ENCODE measurements at places on chromosomes 4 and X.
A peak's percentile ranks its signal among the peaks of the same experiment; 100 is the strongest.

GRCh38 chrX:7568130-7568529 is 274.8 kb upstream of the VCX start:
- no peak for DNase-seq

DNA sequence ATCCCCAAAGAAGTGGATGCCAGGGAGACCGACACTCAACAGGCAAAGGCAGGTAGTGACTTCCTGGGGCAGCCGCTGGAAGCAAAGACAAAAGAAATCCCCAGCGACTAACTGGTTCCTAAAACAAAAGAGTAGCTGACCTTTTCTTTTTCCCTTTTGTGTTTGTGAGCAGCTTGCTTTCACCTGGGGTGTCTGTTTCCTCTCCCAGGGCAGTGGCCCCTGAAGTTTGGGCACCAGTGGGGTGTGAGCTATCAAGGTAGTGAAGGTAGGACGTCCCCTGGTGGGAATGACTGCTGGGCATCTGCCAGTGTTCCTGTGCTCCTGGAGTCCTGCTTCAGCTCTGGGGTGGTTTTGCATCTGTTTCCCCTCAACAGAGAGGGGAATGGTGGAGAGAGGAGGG is 41.6 kb upstream of the STIM2 start:
- no peak for DNase-seq

- DNase-seq = no peak
These were observed 25.0 kb upstream of the LDOC1 start for GRCh38 chrX:141201962-141202361.

GRCh38 chrX:1894026-1894294 is 279.1 kb downstream of the ASMT start:
- DNase-seq = no peak

- peak; percentile 17 for DNase-seq
These were observed 9.6 kb downstream of the HAUS7 start for GRCh38 chrX:153460826-153461225.

DNA sequence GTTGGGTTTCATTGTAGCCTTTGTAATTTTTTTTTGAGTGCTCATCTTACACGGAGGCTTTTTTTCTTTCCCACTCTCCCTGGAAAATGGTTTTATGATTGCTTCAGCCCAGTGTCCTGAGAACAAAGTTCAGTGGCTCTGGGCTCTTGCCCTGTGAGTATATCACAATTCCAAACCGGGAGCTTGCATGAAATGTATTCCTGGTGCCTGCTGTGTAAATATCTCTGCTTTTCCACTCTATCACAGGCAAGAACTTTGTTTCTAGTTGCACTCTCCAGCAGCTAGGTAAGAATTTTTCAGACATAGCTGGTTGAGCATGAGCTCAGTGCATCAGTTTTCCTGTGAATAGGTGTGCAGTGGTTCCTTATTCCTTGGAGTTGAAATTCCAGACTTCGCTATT is 60.8 kb downstream of the SUPT20HL2 start:
- DNase-seq = no peak

DNA sequence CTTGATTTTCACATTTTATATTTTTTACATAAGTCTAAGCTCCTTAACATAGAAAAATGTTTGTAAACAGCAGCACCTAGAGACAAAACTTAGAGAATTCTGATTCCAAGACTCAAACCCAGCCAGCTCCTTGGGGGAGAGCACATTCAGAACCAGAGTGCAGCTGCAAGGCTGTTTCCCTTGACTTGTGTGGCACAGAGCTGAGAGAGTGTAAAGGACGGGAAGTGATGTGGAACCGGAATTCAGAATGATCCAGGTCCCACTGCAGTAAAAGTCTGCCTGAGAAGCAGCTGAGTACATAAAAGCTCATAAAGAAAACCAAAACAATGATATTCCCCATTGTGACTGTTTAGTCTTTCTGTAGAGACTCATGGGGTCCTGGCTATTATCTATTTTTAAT is 713.8 kb downstream of the RAB28 start:
- no peak for DNase-seq

DNA sequence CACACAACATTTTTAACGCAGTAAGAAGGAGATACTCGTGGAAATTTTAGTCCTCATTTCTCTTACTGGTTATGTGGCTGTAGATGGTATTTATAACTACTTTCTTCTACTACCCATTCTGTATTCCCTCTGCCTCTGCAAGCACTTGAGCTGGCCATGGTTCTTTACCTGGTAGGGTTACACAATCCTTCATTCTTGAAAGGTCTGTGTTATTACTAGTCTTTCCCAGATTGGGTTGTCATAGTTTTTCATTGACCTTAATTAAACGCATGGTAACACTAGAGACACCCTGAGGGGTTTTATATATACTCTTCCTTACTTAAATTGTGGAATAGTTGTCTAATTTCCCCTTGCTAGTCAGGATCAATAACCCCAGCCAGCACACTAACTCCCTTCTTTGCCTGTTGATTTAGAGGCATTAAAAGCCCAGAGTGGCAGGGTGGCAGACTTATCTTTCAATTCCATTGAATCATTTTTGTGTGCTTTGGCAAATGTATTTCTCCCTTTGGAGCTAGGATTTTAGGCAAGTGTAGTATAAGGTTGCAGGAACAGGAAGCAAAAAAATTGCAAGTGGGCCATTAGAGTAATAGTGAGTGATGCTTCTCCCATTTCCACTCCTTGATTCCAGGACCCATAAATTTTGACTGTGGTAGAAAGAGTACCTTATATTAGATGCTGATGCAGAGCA is 113.6 kb upstream of the EMCN start:
- DNase-seq = no peak

DNA sequence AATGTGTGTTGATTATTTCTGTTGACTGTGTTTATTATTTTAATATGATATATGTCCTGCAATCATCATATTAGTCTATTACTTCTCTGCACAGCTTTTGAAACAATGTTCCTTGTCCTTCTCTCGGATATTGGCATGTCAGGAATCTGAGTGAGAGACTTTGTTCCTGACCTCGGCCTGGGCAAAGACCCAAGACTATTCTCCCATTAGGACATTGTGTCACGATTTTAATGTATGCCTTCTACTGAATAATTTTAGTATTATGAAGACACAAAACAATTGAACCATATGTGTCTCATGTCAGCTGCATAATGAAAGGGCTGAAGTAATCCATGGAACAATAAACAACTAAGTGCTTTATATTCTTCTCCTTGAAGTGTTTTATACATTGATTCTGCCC is 580.8 kb upstream of the TENM3 start:
- peak; percentile 28 for DNase-seq

DNA sequence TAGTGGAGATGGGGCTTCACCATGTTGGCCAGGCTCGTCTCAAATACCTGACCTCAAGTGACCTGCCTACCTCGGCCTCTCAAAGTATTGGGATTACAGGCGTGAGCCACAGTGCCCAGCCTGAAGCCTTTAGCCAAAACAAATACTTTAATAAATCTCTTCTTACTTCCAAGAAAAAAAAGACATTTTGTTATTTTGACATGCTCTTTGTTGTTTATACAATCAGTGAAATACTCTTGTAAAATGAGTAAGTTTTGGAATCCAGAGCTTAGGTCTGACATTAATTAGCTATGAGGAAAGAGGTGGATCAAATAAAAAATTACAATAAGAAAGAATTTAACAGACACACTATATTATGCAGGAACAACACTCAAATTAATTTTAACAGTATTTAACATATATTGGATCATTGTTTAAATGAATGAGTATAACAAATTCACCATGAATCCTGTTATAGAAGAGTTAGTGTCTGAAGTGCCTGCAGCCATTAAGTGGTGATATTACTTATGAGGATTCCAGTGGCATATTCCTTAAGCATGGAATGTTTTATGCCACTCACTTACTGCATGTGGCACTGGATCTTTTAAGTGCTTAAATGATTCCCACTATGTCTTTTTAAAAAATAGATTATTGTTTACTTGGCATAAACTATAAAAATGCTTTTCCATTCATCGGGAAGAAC is 260.1 kb upstream of the GIMD1 start:
- DNase-seq = no peak

DNA sequence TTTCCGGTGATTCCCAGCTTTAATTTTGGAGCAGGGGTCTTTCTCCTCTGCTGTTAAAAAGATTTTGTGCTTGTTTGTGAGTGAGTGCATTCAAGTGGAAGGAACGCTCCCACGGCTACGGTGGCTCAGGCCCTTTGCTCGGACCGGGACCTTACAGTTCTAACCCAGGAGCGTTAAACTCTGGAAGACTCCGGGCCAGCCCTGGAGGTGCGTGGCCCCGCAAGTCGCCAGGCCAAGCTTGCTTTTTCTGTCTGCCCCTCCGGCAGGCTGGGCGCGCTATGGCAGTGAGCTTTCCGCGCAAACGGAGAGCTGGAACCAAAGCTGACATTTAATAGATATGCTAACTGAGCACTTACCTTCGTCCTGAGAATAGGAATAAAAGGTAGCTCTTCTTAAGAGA is 18.3 kb upstream of the PITX2 start:
- no peak for DNase-seq

DNA sequence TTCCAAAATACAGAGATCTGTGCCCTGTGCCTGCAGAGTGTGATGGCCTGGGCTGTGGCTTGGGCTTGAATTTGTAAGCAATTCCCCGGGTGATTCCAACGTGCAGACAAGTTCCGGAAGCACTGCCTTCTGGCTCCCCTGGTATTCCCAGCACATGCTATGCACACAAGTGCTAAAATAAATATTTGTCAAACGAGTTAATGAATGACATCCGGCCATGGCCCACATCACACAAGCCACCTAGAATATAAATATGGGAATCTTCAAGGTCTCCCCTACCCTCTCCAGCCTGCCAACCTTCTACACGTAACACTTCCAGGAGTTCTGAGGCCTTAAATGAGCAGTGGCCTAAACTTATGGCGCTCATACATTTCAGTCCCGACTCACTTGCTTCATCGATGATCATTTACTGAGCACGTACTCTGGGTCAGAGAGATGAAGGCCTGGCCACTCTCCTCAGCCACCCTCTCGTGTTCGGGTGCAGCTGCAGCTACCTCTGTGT is 21.3 kb downstream of the DCTD start:
- no peak for DNase-seq

GRCh38 chrX:3549411-3549911 is 164.0 kb downstream of the PRKX start:
- no peak for DNase-seq

DNA sequence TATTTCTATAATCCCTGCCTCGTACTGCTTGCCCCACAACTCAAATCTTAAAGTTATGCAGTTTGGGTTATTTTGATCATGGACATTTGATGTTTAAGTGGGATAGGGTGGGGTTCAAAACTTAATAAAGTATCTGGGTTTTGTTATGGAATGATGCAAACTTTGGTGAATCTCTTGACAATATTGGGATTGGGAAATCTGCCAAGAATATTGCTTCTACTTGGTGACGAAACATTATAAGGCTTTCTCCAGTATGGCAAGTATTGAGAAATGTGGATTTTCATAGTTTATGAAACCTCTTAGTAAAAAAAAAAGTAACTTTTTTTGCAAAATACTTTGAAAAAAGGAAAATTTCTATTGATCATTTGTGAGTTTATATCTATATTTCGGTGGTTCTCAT is 130.8 kb upstream of the SFRP2 start:
- no peak for DNase-seq
